ENCODE measurements at places on chromosomes 4 and X. TPM values are rescaled to one million over a fixed set of nuclear protein-coding genes. Genes with fewer than 3 reads are reported as not detected.

GRCh38 chr4:125663896-125664767, 349.4 kb downstream of the FAT4 start:
- DNase-seq: no peak

GRCh38 chrX:102711872-102712215, 404 bp upstream of the GPRASP2 start:
- DNase-seq: no peak

DNA sequence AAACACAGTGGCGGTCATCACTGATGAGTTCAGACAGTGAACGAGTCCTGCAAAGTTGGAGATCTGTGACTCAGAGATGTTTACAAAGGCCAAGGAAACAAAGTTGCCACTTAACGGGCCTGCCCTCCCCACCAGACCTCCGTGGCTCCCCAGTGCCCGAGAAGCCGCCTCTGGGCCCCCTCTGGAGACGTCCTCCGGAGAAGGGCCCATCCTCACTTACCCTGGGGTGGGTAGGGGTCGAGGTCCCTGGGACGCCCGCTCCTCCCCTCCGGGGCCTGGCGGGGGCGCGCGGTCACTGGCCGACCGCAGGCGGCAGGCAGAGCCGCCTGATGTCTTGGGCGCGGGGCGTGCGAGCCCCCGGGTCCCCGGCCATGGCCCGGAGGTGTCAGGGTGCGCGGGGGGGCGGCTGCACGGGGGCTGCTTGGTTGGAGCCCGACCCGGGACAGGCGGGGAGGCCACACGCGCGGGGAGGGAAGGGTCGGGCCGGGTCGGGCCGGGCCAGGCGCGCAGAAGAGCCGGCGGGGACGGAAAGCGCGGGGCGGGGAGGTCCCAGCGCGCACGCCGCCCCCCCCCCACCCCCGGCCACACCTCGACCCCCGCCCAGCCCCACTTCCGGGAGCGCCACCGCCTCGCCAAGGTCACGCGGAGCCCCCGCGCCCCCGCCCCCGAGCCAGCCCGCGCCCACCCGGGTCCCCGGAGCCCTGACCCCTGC, 529 bp downstream of the DHRSX start:
- no peak for DNase-seq

DNA sequence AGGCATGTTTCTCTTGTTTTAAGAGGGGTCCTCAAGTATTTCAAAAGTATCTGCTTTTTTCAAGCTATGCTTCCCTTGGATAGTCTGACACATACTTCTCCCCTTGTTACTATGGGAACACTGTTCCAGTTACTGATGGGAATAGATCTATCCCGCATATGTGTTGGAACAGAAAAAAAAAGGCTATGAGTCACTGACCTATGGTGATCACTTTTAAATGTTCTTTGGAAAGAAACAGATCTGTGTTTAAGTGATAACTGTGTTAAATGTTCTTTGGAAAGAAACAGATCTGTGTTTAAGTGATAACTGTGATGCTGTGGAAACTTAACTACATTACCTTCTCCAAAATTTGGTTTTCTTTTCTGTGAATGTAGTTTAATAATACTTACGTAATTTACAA, 303.2 kb downstream of the TEX13C start:
- DNase-seq: no peak

DNA sequence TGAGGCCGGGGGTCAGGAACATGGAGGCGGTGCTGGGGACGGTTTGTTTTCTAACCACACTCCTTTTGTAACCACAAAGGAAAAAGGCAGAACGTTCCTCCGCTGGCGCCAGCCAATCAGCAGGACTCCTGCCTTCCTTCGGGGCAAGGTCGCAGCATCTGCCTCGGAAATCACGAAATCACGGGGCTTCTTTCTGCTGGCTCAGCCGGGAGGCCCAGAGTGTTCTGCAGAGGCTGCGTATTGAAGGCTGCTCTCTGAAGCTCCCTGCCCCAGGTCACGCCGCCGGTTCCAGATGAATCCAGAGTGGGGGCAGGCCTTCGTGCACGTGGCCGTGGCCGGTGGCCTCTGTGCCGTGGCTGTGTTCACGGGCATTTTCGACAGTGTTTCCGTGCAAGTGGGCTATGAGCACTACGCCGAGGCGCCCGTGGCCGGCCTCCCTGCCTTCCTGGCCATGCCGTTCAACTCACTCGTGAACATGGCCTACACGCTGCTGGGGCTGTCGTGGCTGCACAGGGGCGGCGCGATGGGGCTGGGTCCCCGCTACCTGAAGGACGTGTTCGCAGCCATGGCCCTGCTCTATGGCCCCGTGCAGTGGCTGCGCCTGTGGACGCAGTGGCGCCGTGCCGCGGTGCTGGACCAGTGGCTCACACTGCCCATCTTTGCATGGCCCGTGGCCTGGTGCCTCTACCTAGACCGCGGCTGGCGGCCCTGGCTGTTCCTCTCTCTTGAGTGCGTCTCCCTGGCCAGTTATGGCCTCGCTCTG, 9.4 kb downstream of the TMEM187 start:
- peak; percentile 66 for DNase-seq

DNA sequence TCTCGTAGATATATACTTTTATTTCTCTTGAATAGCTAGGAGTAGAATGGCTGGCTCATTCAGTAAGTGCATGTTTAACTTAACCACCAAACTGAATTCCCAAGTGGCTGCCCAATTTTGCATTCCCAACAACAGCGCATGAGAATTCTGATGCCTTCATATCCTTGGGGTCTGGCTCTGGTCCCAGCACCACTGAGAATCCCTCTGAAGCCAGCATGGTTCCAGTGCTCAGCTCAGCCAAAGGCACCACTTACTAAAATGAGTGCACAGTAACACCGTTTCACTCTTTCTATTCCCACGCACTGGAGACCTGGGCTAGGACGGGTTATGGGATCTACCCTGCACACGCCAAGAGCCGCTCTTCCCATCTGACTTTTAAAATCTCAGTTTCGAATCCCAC, 60.4 kb downstream of the CASP3 start:
- DNase-seq: no peak

DNA sequence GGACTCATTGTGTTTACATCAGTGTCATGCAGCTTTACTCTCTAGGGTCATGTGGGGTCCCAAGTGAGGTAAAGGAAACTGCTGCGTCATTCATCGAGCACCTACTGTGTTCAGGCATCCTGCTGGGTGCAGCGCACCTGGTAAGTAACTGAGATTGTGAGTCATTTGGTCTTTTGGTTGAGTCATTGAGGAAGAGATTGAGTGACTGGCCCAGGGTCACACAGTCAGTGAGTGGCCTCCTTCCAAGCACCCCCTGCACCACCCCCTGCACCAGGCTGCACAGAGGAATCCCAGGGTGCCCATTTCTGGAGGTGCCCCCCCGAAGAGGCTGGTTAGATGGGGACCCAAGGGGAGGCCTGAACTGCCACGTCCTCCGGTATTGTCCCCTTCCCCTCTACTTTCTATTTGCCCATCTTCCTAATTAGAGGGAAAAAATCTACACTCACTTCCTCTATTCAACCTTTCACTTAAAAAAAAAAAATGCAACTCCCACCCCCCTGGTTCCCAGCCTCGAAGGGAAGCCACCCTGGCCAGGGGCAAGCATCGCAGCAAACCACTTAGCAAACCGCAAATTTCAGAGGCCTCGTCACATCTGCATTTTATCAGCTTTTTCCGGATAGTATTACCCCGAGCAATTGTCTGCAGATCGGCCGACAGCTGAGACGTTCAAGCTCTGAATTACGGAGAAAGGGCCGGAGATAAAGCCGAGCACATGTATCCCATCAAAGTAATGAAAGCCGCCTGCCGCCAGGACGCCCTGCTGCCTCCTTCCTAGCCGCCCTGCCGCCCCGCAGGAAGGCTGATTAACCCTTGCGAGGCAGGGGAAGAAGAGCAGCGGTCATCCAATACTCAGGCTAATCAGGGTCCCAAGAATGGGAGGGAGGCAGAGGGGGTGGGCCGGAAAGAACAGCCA, 96.3 kb upstream of the MSX1 start:
- no peak for DNase-seq

GRCh38 chr4:7524843-7525242, 90.1 kb upstream of the PSAPL1 start:
- no peak for DNase-seq

DNA sequence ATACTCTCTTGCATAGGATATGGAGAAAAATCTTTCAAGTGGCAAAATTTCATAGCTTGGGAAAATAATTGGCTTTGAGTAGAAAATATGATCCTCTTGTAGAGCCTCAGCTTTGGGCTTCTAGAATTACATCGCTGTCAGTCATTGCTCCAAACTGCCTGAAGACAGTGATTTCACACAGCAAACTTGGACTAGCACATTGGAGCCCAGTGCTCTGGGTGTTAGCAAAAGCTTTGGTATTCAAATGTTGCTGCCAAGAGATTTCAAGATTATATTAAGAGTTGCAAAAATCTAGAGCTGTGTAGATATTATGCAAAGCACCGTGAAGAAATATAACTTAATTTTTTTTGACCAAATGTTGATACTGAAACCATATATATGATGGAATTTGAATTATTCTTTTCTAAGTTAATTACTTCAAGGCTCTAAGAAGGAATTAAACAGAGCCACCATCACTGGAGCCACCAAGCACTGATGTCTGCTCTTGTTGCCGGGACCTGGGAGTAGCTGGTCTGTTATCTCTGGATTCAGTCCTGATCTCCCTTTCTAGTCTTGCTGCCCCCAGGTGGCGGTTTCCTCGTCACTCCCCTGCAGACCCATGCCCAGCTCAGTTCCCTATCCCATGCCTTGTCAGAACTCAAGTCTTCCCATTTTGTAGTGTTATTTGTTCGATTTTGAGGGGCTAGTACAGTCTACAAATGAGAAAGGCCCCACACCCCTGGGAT, 260.7 kb upstream of the SFRP2 start:
- DNase-seq: no peak

GRCh38 chr4:121164291-121164690, at the start of gene TNIP3:
TNIP3 (minus strand) TSS chr4:121164321; CDS start chr4:121164125, 196 bp downstream.
- no peak for DNase-seq

DNA sequence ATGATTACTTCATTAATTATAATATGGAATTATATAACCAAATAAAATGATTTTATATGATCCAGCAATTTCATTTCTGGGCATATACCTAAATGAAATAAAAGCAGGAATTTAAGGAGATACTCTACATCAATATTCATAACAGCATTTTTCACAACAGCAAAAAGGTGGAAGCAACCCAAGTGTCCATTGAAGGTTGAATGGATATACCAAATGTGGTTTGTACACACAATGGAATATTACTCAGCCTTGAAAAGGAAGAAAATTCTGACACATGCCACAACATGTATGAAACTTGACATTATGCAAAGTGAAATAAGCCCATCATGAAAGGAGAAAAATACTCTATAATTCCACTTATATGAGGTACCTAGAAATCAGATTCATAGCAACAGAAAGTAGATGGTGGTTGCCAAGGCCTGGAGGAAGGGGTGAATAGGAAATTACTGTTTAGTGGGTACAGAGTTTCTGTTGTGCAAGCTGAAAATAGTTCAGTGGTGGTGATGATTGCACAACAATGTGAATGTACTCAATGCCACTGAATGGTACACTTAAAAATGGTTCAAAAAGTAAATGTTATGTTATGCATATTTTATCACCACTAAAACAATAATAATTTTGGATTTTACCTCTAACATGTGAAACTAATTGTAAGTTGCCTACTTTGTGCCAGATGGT, 471.5 kb downstream of the SPRY1 start:
- DNase-seq: no peak

- DNase-seq: no peak
These were observed 21.7 kb downstream of the PDLIM3 start for GRCh38 chr4:185513489-185514181.

DNA sequence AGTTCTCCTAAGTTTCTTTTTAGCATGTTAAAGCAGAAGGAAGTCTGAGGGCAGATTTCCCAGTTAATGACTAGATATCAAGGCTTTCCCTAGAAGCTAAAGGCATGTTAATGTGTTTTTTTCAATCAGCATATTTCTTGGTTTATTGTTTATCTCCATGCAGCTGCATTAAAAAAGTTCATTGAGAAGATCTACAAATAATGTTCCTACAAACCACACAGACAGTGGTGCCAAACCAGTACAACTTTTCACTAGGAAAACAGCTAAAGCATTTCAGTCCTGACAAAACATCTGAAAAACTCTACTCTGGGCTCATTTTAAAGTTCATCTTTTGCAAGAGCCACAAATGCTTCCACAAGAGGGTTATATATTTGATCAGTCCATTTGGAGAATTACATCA, 320.0 kb downstream of the ADGRL3 start:
- no peak for DNase-seq

DNA sequence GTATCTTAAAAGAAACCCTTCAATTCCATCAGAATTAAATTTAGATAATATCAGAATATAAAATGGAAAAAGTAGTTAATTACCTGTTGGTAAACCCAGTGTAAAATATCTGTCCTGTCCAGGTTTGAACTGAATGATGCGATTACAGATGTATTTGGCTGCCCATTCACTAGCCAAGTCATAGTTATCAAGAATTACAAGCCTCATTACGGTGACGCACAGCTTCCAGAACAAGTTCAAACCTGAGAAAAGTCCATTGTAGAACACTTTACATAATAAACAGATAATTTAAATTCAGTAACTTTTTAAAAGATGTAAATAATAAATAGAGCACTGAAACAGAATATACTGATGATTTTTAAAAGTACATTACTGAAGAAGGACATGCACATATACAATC, 4.4 kb downstream of the GNPDA2 start:
- no peak for DNase-seq

DNA sequence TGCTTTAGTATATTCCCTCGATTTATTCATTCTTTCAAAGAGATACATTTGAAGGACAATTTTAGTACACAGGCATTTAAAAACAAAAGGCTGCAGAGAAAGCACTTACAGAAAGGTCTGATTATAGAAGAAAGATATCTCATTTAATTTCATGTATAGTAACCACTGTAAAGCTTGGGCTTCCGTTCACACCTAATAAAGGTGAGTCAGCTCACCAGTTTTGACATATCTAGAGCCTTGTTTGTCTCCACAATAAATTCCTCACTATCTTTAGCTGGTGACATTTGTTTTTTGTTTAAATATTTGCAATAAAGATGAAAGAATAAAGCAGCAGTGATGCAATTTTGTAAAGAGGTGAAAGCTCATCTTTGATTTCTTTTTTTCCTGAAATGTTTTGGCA, 1.1 kb upstream of the EPHA5 start:
- DNase-seq: no peak

- DNase-seq: no peak
These were observed 382.9 kb downstream of the INPP4B start for GRCh38 chr4:142463206-142463605.

GRCh38 chrX:118698516-118699170, 28.8 kb upstream of the IL13RA1 start:
- DNase-seq: no peak

Gene MAOA
- total RNA-seq: 134 TPM

Gene CT45A5
- total RNA-seq: not detected

Gene FATE1
- total RNA-seq: not detected

Gene SLC49A3
- 18.3 TPM for total RNA-seq

Gene CLCN4
- total RNA-seq: 2.5 TPM

Gene PPID
- total RNA-seq: 13.6 TPM

Gene KCND1
- total RNA-seq: 1.0 TPM

Gene ITM2A
- total RNA-seq: 25.3 TPM

Gene PCGF3
- total RNA-seq: 59.7 TPM

Gene LDOC1
- total RNA-seq: 4.5 TPM

Gene UGT8
- total RNA-seq: 0.73 TPM

Gene MAML3
- total RNA-seq: 31.4 TPM

Gene SERPINA7
- total RNA-seq: not detected

All from suprapubic skin (tissue), 4 donors.